Heart left ventricle (tissue), 16 donors: ENCODE measurements at places on chromosomes 3 and 15.

DNA sequence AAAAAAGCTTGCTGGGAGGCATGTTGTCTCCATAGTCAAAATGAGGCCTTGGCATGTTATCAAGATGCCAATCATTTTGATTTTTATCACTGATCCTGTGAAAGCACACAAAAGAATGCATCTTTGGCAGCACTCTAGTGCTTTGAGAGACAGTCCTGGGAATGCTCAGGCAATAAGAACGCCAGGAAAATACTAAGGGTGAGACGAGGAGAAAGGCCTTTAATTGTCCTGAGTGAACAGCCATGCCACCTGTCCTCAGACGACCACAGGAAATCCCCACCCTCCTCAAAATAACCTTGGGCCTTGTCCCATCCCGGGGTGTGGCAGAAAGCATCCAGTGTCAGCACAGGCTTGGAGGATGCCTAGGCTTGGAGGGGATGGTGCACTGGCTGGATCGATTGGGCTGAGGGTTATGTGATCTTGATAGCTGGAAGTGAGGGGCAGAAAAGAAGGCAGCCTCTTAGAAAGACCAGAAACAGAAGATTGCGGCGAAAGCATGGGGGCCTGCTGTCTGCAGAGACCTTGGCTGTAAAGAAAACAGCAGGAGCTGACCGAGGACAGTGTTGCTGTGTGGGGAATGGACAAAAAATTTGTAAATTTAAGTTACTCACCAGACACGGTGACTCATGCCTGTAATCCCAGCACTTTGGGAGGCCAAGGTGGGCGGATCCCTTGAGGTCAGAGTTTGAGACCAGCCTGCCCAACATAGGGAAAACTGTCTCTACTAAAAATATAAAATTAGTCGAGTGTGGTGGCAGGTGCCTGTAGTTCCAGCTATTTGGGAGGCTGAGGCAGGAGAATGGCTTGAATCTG, 7.3 kb downstream of the TMEM158 start:
- no peak for DNase-seq

DNA sequence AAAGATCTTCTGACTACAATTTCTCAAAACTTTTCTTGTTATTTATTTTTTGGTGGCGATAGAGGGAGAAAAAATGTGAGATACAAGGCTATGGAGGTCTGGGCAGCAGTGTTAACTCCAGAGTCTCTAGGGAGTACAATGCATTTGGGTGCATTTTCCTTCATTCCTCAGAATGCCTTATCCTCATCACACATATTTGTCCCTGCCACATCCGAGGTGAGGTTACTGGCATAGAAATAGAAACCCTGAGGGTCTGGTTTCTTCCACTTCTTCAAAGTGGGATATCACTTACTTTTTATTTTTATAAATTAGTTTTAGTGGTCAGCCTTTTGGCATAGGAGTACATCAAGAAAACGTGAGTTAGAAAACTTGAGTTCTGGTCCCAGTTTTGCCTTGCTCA, 150.4 kb downstream of the TIGIT start:
- no peak for DNase-seq

- DNase-seq: no peak
Observed at GRCh38 chr3:140091143-140091542, 156.2 kb downstream of the CLSTN2 start.

DNA sequence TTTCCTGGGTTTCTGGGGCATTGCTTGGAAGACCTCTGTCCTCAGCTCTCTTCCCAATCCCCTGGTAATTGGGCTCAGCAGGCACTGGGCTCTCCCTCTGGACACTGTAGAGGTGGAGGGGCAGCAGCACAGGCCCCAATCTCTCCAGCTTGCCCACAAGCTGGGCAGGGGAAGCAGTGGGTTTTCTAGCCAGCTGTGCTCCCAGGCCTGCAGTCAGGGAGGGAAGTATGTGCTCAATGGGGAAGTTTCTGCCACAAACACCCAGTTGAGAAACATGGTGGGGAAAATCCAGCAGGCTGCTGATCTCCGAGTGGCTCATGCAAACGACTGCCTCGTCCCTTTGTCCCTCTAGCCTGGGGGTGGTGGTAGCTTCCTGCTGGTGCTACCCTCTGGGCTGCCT, 12.8 kb upstream of the RFT1 start:
- DNase-seq: no peak

GRCh38 chr3:182979674-182980191, 605 bp downstream of the DCUN1D1 start:
- DNase-seq: peak; percentile 38

DNA sequence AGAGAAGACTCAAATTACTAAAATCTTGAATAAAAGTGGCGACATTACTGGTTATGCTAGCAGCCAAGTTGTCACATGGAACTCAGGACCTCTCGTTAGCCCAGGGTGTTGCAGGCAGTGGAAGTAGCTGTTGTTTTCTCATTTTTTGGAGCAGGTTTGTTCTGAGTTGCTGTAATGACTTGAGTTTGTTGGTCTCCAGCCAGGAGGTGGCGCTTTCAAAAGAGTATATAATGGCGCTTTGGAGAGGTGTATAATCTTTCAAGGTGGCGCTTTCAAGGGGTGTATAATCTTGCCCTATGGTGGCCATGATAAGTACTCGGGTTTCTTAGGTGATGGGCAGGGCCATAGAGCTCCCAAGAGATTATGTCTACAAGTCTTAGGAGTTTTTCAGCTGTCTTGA, 632.7 kb downstream of the NTRK3 start:
- DNase-seq: no peak

DNA sequence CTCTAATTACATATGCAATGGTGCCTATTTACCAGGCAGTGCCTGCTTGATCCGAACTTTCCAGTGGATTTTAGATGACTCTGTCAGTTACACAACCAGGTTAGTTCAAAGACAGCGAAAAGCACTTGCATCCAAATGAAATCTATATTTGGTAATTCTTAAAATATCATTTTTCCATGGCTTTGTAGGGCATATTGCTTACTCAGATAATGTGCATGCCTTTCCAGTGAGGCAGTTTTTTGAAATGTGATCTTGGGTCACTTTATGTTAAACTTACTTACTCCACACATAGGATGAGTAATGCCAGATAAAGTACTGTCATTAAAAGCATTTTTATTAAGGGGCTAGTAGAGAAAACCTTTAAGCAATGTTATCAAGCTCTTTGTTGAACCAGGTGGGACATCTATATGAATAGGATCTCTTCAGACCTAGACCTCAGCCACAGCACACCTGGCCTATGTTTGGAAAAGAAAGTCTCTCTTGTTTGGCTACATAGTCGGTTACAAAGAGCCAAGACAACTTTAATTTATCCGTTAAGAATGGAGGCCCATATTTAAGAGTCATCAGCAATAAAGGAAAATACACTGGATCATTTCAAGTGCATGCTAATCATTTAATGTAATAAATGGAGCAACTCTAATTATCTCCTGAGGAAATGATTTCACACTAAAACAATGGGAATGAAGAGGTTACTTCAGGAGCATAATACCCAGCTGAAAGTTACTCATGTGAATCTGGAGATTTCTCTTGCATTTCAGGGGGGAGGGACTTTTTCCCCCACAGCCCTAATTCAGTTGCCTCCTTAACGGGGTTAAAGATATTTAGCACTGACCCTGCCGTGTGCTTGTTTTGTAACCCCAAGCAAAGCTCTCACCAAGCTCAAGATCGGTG, 56.3 kb upstream of the TMCO5A start:
- no peak for DNase-seq

DNA sequence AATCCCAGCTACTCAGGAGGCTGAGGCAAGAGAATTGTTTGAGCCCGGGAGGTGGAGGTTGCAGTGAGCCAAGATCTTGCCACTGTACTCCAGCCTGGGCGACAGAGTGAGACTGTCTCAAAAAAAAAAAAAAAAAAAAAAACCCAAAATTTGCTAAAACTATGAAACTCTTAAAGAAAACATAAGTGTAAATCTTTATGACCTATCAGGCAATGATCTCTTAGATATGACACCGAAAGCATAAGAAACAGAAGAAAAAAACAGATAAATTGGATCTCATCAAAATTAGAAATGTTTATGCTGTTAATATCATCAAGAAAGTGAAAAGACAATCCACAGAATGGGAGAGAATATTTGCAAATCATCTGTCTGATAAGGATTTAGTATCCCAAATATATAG, 15.3 kb downstream of the GRAMD2A start:
- DNase-seq: no peak

DNA sequence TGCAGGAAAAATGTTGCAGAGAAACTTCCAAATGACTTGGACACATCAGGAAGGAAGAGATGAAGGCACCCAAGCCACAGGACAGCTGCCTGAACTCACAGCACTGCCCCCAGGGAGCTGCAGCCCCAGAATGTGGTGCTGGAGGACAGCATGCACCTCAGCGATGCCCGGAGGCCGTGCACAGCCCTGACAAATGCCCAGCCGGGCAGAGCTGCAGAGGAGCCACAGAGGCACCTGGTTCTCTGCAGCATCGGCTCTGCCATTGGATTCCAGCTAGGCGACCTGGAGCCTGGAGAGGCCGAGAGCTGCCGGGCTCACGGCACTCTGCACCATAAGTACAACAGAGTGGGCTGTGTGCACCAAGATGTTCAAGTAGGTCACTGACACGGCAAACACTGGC, 97.5 kb downstream of the OCA2 start:
- DNase-seq: no peak

- no peak for DNase-seq
Observed at GRCh38 chr15:67873777-67874176, 33.9 kb upstream of the RNU6-1 start.

DNA sequence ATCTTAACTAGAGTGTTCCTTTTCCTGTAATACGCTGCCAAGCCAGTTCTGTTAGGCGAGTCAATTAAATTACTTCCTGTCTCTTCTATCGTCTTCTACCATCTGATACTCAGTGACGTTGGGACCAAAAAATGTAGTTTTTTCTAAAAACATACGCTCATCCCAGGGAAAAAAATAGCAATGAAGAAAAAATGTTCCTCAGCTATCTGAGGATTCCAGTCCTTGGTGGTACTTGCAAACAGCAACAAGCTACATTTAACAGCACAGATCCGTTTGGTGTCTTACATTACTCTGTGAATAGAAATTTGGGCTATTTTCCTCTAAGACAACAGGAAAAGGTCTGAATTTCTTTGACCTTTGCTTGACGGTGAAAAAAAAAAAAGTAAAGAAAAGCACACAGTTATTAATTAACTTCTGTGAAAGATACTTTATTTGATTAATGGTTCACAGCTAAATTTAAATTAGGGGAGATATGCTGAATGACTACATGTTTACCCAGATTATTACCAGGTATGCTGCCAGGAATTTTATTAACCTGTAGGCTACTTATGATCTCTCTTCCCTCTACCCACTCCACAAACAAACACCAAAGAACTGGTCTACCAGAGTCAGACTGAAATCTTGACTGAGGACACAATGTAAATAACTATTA, 254.4 kb upstream of the ZPLD1 start:
- no peak for DNase-seq

GRCh38 chr15:83108266-83109219, 1.1 kb downstream of the TM6SF1 start:
- DNase-seq: peak; percentile 78

DNA sequence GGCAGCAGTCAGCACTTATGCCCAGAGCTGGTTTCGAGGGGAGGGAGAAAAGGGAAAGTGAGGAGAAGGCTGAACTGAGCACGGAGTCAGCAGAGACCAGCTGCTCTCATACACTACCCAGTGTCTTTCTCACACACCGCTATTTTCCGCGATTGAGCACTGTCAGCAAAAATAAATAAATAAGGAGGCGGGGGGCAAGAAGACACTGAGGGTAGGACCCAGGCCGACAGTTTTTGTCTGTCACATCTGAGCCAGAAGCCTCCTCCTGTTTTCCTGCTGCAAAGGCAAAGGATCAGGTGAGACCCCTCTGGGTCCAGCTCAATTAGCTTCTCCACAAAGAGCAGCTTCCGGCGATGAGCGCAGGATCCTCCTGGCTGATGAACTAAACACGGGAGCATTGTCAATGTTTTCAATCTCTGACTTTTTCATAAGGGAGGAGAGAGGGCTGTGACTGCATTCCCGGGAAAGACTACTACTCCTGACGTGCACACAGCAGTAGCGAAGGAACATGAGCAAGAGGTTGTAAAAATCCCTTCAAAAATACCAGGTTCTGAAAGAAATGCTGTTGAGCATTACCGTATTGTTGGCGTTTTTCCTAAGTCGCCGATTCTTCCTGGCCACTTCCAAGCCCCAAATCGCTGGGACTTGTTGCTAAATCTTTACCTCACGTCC, 1.3 kb downstream of the FRMD5 start:
- no peak for DNase-seq

DNA sequence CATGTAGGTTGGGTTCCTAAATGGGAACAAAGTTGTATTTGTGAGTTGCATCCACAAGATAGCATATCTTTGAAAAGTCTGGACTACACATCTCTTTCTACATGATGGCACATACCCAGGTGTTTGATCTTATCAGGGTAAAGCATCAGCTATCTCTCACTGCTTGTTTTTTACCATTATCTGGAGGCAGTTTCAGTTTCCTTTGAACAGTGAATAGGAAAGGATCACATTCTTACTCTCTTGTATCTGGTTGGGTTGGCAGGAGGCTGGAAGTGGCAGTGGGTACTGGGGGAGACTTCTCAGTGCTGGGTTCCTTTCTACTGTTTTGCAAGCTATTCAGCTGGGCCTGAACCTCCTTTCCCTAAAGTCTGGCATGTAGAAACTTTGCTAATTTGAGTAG, 4.1 kb downstream of the CEMIP start:
- no peak for DNase-seq

DNA sequence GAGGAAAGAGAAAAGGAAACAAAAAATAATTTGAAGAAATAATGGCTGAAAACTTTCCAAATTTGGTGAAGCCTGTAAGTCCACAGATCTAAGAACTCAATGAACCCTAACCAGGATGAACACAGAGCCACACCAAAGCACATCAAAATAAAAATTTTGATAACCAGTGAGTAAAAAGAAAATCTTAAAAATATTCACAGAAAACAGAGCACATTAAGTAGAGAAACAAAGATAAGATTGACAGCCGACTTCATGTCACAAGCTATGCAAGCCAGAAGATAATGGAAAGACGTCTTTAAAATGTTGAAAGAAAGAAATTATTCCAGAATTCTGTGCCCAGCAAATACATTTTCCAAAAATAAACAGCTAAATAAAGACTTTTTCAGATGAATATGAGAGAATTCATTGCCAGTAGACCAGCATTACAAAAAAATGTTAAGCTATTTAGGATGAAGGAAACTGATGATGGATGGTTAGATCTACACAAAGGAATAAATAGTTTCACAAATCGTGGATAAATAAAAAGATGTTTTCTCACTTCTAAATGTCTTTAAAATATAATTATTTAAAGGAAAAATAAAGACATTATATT, 140.2 kb upstream of the SKOR1 start:
- DNase-seq: no peak

DNA sequence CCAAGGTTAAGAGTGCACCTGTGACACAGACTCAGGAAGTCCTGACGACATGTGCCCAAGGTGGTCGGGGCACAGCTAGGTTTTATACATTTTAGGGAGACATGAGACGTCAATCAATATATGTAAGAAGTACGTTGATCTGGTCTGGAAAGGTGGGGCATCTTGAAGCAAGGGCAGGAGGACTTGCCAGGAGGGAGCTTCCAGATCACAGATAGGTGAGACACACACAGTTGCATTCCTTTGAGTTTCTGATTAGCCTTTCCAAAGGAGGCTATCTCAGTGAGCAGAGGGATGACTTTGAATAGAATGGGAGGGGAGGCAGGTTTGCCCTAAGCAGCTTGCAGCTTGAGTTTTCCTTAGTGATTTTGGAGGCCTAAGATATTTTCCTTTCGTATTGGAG, 257.4 kb downstream of the CGGBP1 start:
- DNase-seq: no peak
